ENCODE measurements at places on chromosomes 4 and X.

GRCh38 chr4:81666491-81666890 is 194.8 kb upstream of the RASGEF1B start:
- no peak for DNase-seq

- DNase-seq = no peak
These were observed 38.4 kb upstream of the CLNK start for GRCh38 chr4:10722957-10723356.

- no peak for DNase-seq
These were observed 56.1 kb downstream of the TSPAN5 start for GRCh38 chr4:98602270-98602669.

DNA sequence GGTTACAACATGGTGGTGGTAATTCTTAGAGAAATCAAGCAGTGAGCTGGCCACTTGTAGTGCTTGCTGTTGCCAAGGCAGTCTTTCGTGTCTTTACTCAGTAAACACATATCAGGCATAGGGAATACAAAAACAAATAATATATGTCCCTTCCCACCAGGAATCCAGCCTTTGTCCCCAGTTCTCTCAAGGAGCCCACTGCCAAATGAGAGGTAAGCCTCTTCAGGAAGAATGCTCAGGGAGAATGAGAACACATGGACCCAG is 421 bp upstream of the PLAC1 start:
- no peak for DNase-seq
